ENCODE measurements at places on chromosomes 13 and 19.

- no peak for DNase-seq
These were observed 34.4 kb upstream of the GATAD2A start for GRCh38 chr19:19371059-19371458.

GRCh38 chr19:366951-367350 is 22.4 kb upstream of the MIER2 start:
- DNase-seq: no peak

DNA sequence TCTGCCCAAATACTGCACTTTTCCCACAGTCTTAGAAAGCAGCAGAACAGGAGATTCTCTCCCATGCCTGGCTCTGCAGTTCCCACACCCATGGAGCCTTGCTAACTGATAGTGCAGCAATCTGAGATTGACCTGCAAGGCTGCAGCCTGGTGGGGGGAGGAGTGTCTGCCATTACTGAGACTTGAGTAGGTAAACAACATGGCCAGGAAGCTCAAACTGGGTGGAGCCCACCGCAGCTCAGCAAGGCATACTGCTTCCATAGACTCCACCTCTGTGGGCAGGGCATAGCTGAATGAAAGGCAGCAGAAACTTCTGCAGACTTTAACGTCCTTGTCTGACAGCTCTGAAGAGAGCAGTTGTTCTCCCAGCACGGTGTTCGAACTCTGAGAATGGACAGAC is 358.5 kb upstream of the PCDH9 start:
- no peak for DNase-seq

- no peak for DNase-seq
These were observed 17.4 kb downstream of the NALCN start for GRCh38 chr13:101398920-101399319.

- DNase-seq: no peak
These were observed 5.0 kb upstream of the GZMM start for GRCh38 chr19:538641-539428.

- DNase-seq: no peak
These were observed 182.4 kb downstream of the KCTD12 start for GRCh38 chr13:76703621-76704288.

- no peak for DNase-seq
These were observed 967 bp downstream of the REXO1 start for GRCh38 chr19:1847348-1847683.

GRCh38 chr19:1000095-1000494 is at the start of gene GRIN3B:
Gene GRIN3B, plus strand, starts transcription at chr19:1000419. Its CDS starts 19 bp downstream, at chr19:1000438.
- DNase-seq: peak; percentile 19

DNA sequence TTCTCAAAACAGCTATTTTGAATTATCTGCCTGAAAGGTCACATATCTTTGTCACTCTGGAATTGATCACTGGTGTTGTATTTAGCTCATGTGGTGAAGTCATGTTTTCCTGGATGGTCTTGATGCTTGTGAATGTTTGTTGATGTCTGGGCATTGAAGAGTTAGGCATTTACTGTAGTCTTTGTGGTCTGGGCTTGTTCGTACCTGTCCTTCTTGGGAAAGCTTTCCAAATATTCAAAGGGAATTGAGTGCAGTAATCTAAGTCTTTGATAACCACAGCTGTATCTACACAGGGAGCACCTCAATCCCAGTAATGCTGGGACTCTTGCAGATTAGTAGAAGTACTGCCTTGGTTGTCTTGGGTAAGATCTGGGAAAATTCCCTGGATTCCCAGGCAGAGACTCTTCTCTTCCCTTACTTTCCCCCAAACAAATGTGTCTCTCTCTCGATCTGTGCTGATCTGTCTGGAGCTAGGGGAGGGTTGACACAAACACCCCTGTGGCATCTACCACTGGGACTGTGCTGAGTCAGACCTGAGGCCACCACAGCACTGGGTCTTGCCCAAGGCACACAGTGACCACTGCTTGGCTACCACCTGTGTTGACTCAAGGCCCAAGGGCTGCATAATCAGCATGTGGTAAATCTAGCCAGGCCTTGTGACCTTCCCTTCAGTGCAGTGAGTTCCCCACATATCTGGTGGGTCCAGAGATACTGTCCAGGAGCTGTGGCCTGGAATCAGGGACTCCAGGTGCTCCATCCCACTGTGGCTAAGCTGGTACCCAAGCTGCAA is 5.5 kb upstream of the CYP4F3 start:
- DNase-seq: no peak

DNA sequence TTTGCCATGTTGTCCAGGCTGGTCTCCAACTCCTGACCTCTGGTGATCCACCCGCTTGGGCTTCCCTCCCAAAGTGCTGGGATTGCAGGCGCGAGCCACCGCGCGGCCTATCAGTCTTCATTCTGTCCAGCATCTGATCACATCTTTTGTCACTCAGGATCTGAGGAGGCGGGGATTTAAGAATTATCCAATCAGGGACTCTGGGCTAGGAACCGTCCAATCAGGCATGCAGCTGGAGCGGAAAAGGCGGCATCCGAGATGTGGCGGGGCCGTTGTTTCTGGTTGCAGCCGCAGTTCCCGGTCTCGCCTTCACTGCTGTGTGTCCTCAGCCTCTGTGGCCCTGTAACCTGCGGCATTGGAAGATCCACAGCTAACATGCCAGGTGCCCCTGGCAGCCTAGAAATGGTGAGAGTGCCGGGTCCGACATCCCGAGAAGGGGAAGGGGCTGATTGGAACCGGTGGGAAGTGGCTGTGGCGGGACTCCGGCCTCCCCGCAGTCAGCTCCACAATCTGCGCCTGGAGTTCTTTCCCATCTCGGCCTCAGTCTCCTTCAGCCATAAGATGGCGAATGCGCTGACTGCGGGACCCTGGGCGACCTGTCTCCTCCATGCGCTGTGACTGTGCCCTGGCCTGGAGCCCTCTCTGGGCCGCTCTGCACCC is at the start of gene ZNF729:
TSS of gene ZNF729 (plus strand) at position 291 of the 660 bp plus-strand sequence. CDS start at position 376, 85 bp downstream.
- no peak for DNase-seq

DNA sequence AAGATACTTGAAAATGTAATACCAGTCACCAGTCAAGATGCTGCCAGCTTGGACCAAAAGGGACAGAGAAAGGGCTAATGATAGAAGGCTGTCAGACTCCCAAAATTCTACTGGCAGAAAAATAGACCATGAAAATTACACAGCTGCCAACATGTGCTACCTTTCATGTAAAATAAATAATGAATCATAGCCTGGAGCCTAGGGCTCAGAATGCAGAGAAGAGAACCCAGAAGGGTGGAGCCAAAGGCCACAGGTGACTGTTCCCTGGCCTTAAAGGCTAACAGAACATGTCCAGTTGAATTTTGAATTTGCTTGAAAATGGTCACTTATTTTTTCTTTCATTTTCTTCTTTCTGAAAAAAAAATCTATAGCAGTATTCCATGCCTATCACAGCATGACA is 1827.0 kb upstream of the MIR17HG start:
- DNase-seq: no peak

DNA sequence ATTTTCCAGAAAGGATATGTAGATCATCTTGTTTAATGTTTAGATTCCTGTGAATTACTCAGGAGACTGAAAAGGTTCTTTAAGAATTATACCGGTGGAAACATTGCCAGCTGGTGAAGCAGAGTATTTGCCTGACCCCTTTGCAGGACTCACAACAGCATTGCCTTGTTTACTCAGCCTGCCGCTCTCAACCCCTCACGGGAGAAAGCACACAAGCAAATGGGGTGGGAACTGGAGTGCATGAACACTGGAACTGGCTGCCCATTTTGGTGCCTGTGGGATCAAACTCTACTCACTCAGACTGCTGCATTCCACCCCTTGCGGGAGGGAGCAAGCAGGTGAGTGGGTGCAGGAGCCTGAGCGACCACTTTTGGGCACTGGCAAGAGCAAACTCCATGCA is 804.7 kb upstream of the SLITRK1 start:
- DNase-seq: no peak

- DNase-seq: no peak
These were observed 93.7 kb upstream of the SGCG start for GRCh38 chr13:23086968-23087623.

DNA sequence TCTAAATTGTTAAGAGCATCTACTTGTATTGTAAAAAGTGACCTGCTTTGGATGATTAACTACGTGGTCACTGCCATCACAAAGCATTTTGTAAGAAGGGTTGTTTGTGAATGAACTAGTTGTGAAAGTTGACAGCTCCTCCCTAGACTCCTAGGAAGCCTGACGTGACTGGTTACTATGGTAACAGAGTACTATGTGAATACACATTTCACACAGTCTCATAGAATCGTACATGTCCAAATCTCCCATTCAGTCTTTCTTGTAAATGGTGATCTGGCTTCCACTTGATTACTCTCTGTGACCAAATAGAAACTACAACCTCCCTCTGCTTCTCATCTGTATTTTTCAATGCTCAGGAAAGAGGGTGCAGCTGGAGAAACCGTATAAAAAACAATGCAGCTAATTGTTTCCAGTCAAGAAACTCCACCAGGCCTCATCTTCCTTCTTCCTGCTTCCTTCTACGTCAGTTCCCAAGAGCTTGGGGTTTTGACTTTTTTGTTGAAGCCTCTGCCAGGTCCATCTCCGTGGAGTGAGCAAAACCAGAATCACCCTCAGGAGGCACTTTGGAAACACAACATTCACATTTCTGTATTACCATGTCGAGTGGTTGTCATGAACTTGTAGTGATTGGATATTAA is 83.4 kb downstream of the GPC6 start:
- DNase-seq: no peak

DNA sequence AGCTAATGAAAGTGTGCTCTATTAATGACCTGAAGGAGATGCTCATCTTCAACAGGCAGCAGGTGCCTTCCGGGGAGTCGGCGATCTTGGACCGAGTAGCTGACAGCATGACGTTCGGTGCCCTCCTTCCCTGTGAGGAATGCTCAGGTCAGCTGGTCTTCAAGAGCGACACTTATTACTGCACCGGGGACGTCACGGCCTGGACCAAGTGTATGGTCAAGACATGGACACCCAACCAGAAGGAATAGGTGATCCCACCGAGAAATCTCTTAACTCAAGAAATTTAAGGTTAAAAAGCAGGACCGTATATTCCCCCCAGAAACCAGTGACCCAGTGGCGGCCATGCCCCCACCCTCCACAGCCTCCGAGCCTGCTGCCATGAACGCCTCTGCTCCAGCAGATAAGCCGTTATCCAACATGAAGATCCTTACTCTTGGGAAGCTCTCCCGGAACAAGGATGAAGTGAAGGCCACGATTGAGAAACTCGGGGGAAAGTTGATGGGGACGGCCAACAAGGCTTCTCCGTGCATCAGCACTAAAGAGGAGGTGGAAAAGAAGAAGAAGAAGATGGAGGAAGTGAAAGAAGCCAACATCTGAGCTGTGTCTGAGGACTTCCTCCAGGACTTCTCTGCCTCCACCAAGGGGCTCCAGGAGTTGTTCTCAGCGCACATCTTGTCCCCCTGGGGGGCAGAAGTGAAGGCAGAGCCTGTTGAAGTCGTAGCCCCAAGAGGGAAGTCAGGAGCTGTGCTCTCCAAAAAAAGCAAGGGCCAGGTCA is 22.8 kb upstream of the ANKRD10 start:
- peak; percentile 81 for DNase-seq

DNA sequence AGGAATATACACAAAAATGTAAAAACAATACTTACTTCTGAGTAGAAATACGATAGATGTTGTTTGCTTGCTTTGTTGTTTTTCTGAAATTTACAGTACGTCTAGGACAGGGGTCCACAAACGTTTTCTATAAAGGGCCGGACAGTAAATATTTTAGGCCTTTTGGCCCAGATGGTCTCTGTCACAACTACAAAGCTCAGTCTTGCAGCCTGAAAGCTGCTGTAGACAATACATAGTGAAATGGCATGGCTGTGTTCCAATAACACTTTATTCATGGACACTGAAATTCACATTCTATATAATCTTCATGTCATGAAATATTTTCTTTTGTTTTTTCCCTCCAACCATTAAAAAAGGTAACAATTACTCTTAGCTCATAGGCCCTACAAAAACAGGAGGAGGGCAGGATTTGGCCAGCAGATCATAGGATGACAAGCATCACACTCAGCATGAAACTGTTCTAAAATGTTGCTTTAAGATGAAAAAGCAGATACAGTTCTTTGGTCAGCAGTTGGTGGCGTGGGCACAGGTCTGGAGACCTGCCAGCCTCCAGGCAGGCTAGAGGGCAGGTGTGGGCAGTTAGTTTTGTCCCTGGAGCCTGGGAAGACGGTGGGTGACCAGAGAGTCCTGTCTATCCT is at the start of gene EDDM13:
TSS of gene EDDM13 (plus strand) at position 588 of the 638 bp plus-strand sequence. CDS start 87 bp downstream, outside the sequence.
- DNase-seq: no peak

- no peak for DNase-seq
These were observed 315.7 kb downstream of the FGF9 start for GRCh38 chr13:21986602-21987001.

DNA sequence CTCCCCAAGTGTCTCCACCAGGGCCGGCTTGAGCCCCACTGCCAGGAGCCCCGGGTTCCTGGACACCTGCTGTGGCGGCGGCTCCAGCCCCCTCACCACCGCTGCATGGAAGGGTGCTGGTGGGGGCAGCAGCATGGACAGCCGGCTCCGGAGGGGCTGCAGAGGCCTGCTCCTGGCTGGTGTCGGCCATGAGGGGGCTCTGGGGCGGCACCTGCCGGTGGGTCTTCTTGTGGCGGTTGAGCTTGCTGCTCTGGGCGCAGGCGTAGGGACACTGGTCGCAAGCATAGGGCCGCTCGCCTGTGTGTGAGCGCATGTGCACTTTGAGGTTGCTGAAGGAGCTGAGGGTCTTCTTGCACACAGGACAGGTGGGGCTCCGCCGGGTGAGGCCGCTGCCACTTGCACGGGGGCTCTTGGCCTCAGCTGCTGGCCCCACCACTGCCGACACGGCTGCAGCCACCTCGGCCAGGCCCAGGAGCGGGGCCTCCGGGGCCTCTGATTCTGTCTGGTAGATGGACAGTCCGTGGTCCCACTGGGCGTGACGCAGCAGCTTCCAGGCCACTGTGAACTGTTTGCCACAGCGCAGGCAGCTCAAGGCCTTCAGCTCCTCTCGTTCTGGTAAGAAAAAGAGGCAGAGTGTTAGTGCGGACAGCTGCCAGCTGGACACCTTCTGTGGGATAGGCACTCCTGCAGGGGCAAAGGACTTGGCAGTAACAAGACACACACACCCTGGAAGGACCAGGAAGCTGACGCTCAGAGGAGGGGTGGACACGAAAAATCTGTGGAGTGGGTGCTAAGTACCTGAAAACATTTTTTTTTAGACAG is 4.1 kb downstream of the ZNF296 start:
- no peak for DNase-seq

DNA sequence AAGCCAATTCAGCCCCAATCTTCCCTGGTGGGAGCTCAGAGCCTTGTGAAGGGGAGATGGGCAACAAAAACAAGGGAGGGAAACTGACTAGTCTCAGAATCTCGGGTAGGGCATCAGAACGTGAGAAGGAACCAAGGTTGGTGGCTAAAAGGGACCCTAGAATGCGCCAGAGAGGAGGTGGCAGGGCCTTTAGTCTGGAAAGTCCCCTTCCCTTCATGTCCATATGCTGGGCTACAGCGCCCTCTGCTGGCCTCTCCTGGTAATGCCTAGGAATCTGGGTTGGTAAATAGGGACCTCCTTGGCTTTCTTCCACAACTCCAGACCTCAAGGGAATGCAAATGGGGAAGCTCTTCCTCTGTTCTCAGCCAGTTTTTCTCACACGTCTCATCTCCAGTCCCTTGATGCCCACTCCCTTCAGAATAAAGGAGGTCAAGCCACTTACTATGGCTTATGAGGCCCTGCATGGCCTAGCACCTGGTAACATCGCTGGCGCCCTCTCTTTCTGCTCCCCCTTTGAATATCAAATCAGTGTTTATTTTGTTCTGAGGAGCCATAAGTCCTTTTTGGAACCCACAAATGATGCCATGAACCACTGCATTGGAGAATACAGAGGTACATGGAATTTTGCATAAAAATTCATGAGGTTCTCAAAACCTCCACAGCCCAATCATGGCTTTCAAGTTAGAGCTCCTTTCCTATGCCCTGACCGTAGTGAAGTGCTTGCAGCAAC is 1.4 kb upstream of the CCDC97 start:
- DNase-seq: peak; percentile 83

GRCh38 chr19:54352041-54352440 is 12.7 kb downstream of the LAIR1 start:
- DNase-seq: no peak

Data from MV-4-11 (cell line).